Occipital lobe (tissue), 3 donors: ENCODE measurements at places on chromosomes 11 and 22.

GRCh38 chr22:23895599-23896144 is 1.5 kb downstream of the MIF start:
- no peak for DNase-seq

DNA sequence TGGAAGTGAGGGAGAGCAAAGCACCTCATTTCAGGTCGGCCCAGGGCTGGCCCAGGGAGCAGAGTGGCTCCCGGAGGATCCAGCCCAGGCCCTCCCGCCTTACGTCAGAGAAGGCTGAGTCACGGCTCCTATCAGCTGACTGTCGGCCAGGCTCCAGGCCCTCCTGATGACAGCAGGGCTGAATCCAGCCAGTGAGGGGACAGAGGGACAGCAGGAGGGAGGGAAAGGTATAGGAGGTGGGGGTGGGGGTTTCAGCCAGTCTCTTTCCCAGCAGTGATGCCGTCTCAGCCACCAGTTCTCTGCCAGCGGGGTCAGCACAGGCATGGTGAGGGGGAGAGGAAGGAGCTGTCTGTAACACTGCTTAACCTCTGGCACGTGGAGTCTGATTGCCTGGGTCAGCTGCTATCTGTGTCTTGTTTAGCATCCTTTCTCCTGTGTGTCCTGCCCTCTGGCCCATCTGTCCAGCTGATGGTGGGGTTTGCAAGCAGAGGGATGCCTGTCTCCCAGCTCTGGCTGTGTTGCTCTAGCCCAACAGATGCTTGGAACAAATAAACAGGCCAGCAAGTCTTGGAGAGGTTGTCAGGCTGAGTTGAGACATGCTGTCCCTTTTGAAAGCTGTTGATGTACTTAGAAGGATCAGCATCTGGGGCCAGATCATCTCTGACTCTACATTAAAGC is 74.0 kb downstream of the ADAMTS15 start:
- peak; percentile 34 for DNase-seq

DNA sequence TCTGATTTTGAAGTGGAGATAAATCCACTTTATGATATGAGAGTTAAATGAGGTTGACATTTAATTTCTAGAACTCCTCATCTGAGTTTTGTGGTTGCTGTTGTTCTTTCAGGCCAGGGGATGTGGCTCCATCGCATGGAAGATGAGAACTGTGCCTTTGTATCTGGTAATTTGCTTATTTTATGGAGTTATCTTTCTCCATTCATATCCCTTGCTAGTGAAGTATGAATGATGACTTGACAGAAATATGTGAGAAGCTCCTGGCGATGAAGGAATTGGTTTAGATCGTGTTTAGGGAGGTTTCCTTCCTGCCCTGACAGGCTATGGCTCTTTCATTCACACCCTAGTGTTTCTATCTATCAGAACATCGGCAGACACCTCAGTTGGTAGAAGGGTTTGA is 393.7 kb downstream of the ETS1 start:
- DNase-seq: no peak

GRCh38 chr11:117442049-117442868 is 114.6 kb downstream of the CEP164 start:
- DNase-seq: no peak

DNA sequence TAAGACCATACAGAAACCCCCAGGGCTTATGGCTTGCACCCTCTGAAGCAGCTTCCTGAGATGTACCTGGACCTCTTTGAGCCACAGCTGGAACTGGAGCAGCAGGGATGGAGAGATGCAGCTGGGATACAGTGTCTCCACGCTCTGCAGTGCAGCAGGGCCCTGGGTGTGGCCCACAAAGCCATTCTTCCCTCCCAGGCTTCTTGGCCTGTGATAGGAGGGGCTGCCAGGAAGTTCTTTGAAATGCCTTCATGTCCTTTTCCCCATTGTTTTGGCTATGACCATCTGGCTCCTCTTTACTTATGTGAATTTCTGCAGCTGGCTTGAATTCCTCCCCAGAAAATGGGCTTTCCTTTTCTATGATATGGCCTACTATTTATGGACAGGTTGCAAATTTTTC is 37.1 kb upstream of the RAB38 start:
- DNase-seq: no peak

DNA sequence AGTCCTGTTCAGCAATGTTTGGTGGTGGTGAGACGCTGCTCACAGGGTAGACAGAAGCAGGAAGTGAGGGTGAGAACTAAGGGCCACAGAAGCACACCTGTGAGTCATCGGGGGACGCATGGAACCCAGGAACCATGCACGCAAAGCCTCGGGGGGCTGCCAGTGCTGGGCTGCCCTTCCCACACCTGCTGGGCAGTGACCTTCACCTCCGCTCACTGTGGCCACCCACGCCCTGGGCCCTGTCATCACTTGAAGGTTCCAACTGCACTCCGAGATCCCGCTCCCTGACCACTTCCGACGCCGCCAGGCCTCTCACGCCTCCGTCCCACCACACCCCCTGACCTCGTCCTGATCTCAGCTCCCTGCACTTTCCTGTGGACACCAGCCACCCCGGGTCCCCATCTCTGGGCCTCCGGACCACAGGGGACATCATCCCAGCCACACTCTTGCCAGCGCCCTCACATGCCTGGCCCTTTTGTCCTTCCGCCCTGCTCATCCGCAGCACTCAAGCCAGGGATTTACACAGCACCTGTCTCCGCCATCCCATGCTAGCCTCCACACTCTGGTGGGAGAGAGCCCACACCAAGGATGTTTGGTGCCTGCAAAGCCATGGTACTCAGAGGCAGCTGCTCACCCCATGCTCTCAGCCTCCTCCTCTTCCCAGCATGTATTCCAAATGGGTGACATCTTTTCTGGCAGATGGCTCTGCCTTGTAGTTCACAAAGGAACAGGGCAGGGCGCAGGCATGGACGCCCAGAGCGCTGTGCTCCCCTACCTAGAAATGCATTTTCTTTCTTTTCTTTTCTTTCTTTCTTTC is 23.1 kb upstream of the ATXN10 start:
- DNase-seq: no peak

- DNase-seq: no peak
These were observed 23.9 kb downstream of the PHLDB1 start for GRCh38 chr11:118631142-118631909.

- DNase-seq: peak; percentile 79
These were observed 100.3 kb upstream of the AKIP1 start for GRCh38 chr11:8810540-8811301.

- DNase-seq: no peak
These were observed 7.0 kb downstream of the EXPH5 start for GRCh38 chr11:108586600-108586999.

DNA sequence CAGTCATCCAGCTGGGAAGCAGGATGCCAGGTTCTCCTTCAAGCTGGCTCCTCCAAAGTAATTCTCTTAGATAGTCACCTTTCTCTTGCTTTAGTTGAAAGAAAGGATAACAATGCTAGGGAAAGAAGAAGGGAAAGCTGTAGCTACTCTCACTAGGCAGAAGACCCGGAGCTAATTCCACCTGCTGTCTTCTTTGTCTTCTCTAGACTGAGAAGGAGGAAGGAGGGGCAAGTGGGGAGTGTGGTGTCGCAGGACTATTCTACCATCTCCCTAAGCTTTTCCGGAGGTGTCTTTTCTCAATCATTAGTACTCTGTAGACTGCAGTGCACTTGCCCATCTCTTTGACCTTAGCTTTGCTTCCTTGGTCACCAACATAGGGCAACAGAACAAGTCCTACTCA is 162.8 kb downstream of the NCAM1 start:
- no peak for DNase-seq

GRCh38 chr22:25156736-25157135 is 42.9 kb upstream of the CRYBB3 start:
- no peak for DNase-seq

GRCh38 chr11:12411806-12412727 is 34.7 kb downstream of the PARVA start:
- no peak for DNase-seq

GRCh38 chr11:104881117-104881794 is 17.0 kb downstream of the CASP12 start:
- DNase-seq: no peak

DNA sequence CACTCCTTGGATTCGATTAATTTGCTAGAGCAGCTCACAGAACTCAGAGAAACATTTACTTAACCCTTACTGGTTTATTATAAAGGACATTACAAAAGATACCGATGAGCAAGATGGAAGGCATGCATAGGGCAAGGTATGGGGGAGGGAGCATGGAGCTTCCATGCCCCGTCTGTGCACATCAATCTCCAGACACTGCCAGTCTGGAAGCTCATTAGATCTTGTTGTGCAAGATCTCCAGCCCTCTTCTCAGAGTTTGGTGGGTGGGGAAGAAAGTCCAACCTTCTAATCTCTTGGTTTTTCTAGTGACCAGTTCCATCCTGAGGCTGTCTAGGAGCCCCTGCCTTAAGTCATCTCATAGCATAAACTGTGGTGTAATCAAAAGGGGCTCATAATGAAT is 190.7 kb downstream of the UVRAG start:
- DNase-seq: no peak

- DNase-seq: no peak
These were observed 986 bp upstream of the MUC5B start for GRCh38 chr11:1221848-1222311.

- DNase-seq: no peak
These were observed 106.8 kb upstream of the NECTIN1 start for GRCh38 chr11:119835753-119836152.

- peak; percentile 19 for DNase-seq
These were observed 125.9 kb downstream of the TEAD1 start for GRCh38 chr11:12800032-12800671.

- peak; percentile 4 for DNase-seq
These were observed 1144.5 kb upstream of the CCDC90B start for GRCh38 chr11:84430661-84431060.

GRCh38 chr11:114115451-114115928 is 56.0 kb downstream of the ZBTB16 start:
- no peak for DNase-seq

- no peak for DNase-seq
These were observed 732 bp upstream of the PC start for GRCh38 chr11:66958956-66959274.

DNA sequence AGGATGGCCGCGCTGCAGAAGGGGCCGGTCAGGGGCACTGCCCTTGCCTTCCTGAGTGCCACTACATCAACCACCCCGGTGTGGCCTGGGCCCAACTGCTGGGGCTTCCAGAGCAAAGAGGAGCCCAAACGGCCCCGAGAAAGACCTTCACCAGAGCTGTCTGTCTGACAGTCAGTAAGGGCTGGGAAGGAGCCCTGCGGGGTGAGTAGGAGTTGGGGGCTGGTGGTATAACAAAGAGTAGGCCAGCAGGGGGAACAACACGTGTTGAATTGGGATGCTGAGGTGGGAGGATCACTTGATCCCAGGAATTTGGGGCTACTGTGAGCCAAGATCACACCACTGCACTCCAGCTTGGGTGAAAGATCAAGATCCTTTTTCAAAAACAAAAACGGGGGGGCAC is 3.9 kb downstream of the GSTT4 start:
- no peak for DNase-seq

- no peak for DNase-seq
These were observed 161.7 kb downstream of the COMMD9 start for GRCh38 chr11:36127550-36127949.

GRCh38 chr11:120261321-120261720 is 21.4 kb downstream of the POU2F3 start:
- DNase-seq: no peak

DNA sequence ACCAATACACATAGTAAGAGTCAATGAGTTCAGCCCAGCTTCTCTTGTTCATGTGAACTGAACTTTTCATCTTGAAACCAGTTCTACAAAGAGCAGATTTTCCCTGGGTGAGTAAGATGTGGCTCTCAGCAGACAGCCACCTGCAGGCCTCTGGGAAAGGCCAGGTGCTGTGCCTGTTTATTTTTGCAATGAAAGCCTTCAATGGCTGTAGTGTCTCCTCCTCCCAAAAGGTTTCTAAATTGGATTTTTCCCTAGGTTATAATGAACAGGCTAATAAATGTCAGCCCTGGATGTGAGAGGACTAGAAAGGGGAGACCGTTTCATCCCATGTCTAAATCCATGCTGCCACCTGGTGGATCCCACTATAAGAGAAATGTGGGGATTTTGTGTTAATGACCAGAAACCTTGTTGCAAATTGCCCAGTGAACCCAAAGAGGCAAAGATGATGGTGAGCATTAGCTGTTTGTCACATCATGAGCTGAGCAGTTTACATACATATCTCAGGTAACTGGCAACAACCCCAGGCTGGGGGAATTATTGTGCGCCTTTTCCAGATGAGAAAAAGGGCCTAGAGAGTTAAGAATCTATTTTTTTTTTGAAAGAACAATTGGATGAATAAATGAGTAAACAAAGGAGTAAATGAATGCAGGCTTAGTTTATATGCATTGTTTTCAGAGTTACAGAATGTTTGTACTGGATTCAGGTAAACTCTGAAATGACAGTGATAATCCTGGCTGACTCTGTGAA is 12.7 kb downstream of the C11orf91 start:
- DNase-seq: no peak

GRCh38 chr11:1042626-1043562 is 6.4 kb upstream of the MUC6 start:
- DNase-seq: no peak

DNA sequence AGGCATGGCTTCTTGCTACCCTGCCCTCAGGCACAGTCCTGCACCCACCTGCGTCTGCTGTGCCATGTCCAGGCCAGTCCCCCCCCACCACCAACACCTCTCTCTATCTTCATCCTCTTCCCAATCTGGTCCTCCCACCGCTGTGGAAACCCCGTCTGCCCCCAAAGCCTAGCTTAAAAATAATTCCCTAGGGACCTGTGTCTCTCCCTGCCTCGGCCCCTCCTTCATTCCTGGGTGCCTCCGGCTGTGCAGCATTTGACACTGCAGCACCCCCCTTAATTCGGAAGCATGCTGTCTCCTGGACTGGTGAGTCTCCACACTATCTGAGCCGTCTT is 2.5 kb upstream of the ASCL2 start:
- no peak for DNase-seq

DNA sequence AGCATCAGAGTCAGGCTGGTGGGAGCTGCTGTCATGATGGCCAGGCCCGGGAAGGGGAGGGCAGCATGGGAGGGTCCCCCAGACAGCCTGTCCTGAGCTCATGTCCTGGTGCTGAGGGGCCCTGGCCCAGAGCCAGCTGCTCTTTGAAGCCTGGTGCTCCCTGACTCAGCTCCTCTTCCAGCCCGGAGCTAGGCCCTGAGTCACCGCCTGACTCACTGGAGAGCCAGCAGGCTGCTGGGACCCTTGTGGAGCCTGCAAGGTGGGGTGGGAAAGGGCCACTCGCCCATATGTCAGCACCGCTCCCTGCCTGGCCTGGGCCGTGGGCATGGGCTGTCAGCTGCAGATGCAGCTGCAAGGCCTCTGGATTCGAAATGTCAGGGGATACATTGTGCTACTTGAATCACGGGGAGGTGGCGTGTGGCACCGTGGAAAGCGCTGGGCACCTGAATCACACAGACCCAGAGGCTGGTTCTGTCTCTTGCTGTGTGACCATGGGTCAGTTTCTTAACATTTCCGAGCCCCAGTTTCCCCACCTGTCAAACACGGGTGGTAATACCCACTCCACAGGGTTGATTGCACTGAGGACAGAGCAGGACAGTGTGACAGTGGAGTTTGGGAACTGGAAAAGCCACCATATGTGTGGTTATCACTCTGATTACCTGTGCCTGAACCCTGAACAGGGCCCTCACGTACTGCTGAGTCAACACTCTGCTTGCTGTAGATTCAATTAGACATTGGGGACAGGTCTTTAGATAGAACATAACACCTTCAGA is 4.4 kb downstream of the CACNA1I start:
- no peak for DNase-seq

GRCh38 chr22:37726241-37726887 is 29.5 kb downstream of the TRIOBP start:
- DNase-seq: no peak

GRCh38 chr11:119108146-119108856 is 1.2 kb downstream of the C2CD2L start:
- DNase-seq: no peak
